RPMI7951 (cell line): ENCODE measurements at places on chromosomes 11 and 22. TPM values are rescaled to one million over a fixed set of nuclear protein-coding genes. Genes with fewer than 3 reads are reported as not detected.

DNA sequence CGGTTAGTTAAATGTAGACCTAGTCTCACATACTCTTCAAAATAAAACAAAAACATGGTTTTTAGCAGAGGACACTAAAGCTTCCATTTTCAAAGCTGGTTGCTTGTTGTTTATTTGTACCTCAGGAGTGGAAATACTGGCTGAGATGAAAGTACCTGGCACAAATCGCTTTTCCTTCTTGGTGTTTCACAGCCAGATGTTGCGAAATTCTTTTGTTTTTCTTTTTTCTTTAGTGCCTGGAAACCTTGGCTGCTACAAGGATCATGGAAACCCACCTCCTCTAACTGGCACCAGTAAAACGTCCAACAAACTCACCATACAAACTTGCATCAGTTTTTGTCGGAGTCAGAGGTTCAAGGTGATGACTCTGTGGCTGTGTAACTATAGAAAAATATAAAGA, 48.3 kb downstream of the KREMEN1 start:
- no peak for DNase-seq

GRCh38 chr11:11567936-11568650, 53.7 kb downstream of the GALNT18 start:
- DNase-seq: peak; percentile 56

DNA sequence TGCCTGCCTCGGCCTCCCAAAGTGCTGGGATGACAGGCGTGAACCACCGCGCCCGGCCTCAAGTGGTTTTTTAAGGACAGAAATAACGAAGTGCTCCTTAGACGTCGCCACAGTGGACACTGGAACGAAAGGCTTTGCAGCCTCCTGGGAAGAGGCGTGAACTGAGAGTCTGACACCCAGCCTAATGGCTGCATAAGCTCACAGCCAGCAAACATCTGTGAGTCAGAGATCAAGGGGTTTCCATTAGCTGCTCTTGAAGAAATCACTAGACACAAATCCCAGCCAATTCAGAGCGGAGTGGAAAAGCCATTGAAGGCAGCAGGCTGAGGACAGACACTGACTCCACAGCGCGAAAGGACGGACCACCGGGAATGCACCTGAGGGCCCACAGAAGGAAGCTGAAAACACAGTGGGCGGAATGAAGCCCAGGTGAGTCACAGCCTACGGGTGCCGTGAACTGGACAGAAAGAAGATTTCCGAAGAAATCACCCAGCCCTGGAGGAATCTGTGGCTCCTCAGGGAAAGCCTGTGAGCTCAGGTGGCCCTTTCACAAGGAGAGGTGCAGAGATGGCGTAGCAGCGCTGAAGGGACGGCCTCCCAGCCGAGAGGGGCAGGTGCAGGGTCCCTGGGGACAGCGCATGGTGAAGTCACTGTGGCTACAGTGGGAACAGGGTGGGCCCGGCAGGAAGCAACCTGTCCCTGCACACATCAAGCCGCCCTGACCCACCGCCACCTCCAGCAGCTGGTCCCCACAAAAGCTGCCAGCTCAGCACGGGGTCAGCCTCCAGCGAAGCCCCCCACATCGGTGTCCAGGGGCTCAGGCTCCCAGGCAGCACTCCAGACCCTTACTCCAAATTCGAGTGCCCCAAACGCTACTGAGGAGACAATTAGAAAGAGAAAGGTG, 11.6 kb downstream of the LMNTD2 start:
- DNase-seq: no peak

DNA sequence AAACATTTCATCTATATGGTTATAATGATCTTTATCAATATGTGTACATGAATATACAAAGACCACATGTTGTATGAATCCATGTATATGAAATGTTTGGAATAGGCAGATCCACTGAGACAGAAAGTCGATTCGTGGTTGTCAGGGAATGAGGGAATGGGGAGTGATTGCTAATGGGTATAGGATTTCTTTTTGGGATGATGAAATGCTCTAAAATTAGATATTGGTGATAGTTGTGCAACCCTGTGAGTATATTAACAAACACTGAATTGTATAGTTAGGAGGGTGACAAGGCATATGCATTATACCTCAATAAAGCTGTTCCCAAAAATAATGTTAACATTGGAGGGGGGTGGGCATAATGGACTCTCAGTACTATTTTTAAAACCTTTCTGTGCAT, 5.0 kb upstream of the PTPMT1 start:
- no peak for DNase-seq

DNA sequence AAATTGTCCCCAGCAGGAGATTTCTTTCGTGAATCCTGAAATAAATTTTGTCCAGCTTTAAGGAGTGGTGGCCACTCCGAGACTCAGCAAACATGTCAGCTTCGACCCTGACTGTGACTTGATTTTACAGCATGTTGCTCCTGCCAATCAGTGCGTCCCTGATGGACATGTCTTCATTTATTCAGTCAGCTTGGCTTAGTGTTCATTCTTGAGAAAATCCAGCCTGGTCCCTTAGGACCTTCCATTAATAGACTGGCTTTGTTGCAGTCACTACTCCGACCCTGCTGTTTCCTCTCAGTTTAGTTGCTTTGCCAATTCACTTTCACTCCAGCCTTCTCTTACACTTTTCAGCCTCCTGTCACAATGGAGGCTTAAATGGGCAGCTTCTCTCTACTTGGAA, 30.5 kb downstream of the TMPRSS5 start:
- peak; percentile 36 for DNase-seq

DNA sequence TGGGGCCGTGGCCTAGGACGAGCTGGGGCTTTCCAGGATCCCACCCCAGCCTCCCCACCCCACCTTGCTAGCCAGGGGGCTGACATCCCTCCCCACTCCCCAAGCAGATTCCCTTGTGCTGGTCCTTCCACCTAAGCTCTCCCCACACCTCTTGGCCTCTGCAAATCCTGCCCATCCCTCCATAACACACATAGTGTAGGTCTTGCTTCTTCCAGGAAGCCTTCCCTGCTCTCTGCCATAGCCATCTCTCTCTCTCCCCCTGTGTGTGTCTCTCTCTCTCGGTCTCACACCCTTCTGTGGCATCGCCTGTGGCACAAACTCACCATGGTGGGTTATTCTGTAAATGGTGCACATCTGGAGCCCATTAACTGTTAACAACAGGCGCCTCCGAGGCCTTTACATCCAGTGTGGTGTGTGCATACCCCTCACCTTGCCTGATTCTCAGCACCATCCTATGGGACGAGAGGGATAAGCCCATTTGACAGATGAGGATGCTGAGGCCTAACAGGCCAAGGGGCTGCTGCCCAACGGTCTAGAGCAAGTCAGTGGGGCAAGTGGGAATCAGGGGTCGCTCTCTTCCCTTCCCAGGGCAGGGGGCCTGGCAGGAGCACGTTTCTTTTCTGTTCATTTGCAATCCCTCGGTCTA, 22.2 kb upstream of the PICK1 start:
- peak; percentile 67 for DNase-seq

DNA sequence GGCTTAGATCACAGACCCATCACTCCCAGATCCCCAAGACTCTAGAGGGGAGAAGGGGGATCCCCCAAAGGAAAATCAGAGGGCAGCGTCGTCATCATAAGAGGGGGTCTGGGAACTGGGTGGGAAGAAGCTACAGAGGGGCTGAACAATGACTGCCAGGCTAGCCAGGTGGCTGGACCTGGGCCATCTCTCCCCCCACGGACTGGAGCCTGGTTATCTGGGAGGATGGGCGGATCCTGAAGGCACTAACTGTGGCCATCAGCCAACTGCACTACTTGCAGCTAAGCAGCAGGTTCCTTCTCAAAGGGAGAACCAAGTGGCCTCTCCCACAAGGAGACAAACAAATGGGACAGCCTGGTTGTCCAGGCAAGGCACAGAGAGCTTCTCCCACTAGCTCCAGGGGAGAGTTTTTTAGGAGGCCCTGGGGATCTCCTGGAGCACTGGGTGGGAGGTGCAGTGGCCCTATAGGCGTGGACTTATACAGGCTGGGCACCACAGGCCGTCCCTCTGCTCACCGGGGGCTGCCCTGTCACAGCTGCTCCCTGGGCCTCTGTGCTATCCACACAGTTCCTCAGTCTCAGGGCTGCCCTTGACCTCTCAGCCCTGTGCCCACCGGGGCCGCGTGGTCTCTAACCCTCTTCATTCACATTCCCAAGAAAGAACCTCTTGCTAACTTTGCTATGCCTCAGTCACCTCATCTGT, 15.4 kb downstream of the P2RY6 start:
- peak; percentile 45 for DNase-seq

DNA sequence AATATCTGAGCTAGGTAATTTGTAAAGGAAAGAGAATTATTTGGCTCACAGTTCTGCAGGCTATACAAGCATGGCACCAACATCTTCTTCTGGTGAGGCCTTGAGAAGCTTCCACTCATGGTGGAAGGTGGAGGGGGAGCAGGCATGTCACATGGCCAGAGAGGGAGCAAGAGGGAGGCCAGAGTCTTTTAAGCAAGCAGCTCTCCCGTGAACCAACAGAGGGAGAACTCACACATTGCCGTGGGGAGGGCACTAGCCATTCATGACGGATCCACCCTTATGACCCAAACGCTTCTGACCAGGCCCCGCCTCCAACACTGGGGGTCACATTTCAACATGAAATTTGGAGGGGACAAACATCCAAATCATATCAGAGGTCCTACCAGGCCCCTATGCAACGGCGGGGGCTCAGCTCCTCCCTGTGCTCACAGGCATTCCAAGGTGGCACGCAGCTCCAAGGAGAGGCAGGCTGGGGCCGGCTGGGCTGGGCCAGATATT, 4.6 kb downstream of the C11orf96 start:
- peak; percentile 38 for DNase-seq

GRCh38 chr11:111538407-111539114, 2.0 kb upstream of the LAYN start:
- DNase-seq: no peak

- DNase-seq: peak; percentile 99
Measured at GRCh38 chr11:125887373-125888324, at the start of gene HYLS1. Gene HYLS1 (plus strand): TSS chr11:125887668. CDS start chr11:125899369, 11,701 bp downstream.

DNA sequence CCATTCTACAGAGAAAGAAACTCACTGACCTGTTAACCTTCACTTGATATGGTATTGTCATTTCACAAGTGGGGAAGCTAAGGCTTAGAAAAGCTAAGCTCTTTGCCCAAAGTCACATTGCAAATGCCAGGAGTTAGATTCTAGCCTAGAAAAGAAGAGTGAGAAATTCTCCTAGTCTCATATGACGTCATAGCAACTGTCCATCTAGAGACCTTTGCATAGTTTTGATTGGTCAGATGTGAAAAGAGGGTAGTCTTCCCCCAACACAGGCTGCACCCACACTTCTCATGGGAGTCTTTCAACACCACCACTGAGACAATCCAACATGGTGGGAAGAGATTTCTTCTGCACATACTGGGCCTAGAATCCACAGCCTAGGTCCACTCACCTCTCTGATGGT, 197.9 kb downstream of the NTM start:
- DNase-seq: no peak

- DNase-seq: no peak
Measured at GRCh38 chr11:35563484-35564244, 38.2 kb upstream of the PAMR1 start.

GRCh38 chr11:93526346-93526633, 16.9 kb downstream of the SMCO4 start:
- no peak for DNase-seq

DNA sequence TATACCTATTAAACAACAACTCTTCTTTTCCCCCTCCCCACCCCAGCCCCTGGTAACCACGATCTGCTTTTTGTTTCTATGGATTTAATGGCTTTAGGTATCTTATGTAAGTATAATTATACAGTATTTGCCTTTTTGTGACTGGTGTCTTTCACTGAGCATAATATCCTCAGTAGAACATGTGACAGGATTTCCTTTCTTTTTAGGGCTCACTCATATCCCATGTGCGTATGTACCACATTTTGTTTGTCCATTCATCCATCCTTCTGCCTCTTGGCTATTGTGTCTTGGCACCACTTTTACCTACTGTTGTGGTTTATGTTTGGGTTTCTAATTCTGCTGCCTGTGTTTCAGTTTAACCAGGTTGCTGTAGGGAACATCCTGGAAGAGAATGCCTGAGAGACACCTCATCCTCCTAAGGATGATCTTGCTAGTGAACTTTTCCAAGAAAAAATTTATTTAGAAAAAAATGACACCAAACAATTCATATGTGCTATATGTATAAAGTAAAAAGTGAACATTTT, 77.6 kb upstream of the SESN3 start:
- DNase-seq: peak; percentile 30

- DNase-seq: no peak
Measured at GRCh38 chr11:58654908-58655296, 32.4 kb downstream of the CNTF start.

GRCh38 chr11:85114786-85115185, 512.4 kb downstream of the DLG2 start:
- no peak for DNase-seq

- no peak for DNase-seq
Measured at GRCh38 chr11:124657904-124658303, 15.6 kb downstream of the SIAE start.

DNA sequence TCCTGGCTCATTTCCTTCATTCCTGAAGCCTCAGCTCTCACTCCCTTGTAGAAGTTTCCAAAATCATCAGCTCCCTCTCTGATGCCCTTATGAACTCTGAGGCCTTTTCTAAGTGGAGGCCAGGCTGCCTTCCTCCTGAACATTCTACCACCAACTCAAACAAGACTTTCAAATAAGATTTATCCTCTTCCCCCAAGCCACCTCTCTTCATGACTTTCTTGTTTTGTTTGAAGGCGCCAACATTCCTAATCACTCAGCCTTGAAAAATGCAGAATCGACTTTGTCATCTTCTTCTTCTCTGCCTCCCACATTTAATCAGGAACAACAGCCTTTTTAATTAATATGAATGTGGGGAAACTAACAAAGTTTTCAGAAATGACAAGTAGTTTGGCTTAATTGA, 927.9 kb downstream of the OPCML start:
- peak; percentile 44 for DNase-seq

- DNase-seq: no peak
Measured at GRCh38 chr22:38760477-38761201, 4.8 kb upstream of the SUN2 start.

Gene LYVE1
- total RNA-seq: 0.36 TPM in 1 of 2 replicates, not detected in the other

Gene ACRV1
- 0.59 TPM in 1 of 2 replicates, not detected in the other for total RNA-seq

Gene SMC1B
- total RNA-seq: 0.12 and 0.59 TPM in 2 replicates

Gene HORMAD2
- total RNA-seq: not detected in 2 replicates

Gene NECTIN1
- 4.3 and 7.7 TPM in 2 replicates for total RNA-seq

Gene TRPC6
- total RNA-seq: 0.36 and 1.1 TPM in 2 replicates

Gene GLB1L3
- total RNA-seq: not detected in 2 replicates

Gene RFPL1
- not detected in 2 replicates for total RNA-seq

Gene DLG2
- total RNA-seq: 0.36 and 0.49 TPM in 2 replicates

Gene LRRN4CL
- total RNA-seq: 6.0 and 6.2 TPM in 2 replicates

Gene GRK3
- total RNA-seq: 1.1 and 1.2 TPM in 2 replicates

Gene YPEL4
- total RNA-seq: 0.20 and 1.1 TPM in 2 replicates

Gene PKP3
- 0.84 and 2.9 TPM in 2 replicates for total RNA-seq

Gene TYR
- 2.0 and 2.3 TPM in 2 replicates for total RNA-seq

Gene SLC22A25
- not detected in 2 replicates for total RNA-seq

Gene OVCH2
- total RNA-seq: 0.10 TPM in 1 of 2 replicates, not detected in the other

Gene ACTN3
- total RNA-seq: under 0.01 TPM in 1 of 2 replicates, not detected in the other

Gene MIAT
- total RNA-seq: 0.39 and 0.48 TPM in 2 replicates

Gene PKDREJ
- total RNA-seq: under 0.01 TPM in 1 of 2 replicates, not detected in the other
